ENCODE measurements at places on chromosomes 2 and 18. TPM values are rescaled to one million over a fixed set of nuclear protein-coding genes. Genes with fewer than 3 reads are reported as not detected.
A peak's percentile ranks its signal among the peaks of the same experiment; 100 is the strongest.

- DNase-seq, result no peak
These were observed 94.3 kb downstream of the IRS1 start for GRCh38 chr2:226705133-226705886.

DNA sequence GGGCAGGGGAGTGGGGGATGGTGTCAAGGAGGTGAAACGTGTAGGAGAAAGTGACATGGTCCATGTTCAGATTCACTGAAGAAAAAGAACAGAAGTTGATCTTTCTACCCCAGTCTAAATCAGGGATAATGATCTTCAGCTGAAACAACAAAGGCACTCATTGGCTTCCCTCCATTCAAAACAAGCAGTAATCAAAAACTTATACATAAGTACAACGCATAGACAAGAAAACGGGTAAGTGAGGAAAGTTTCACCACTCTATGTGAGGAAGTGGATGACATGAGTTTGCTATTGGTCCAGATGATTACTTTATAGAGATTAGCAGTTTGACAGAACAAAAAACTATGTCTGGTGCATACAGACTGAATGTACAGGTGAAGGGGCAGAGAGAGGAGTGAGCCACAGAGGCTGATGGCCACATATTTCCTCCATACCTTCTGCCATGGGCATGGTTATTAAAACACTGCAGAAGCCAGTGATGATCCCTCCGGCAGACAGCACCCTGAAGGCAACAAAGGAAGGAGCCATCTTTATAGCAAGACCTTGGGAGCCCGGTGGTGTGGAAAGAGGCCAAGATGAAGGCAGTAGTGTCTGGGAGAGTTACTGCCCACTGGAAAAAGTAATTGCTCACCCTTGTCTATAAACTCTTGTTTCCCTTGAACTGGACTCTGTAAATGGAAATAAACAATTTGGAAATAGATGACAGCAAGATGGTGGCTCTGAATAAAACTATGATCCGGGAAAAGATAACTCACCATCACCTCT lies 57.7 kb downstream of the SLC25A12 start:
- no peak for DNase-seq

Gene TLX2
- polyA plus RNA-seq, result not detected

Gene SEC11C
- polyA plus RNA-seq, result 37.5 TPM

DNA sequence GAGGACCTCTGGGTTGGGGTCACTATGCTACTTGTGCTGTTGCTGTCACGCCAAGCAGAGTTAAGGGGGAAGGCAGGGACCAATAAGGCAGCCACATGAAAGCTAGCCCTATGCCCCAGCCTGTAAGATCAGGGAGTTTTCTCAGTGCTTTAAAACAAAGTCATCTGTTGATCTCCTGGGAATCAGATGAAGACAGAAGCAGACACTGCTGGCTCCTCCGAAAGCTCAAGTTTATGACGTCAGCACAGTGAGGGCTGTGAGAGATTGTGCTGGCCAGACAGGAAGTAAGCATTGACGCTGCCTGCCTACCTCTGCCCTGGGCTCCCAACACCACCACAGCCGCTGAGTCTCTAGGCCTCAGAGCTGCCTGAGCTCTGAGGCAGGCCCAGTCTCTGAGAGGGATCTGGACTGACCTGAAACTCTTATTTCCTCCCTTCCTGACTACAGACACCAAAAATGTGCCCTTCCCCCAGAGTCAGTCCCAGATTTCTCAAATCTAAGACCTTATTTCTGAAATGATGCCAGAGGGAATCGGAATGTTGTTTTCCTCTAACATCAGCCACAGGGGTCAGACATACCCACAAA lies 118.1 kb upstream of the EPAS1 start:
- DNase-seq, result peak; percentile 14

DNA sequence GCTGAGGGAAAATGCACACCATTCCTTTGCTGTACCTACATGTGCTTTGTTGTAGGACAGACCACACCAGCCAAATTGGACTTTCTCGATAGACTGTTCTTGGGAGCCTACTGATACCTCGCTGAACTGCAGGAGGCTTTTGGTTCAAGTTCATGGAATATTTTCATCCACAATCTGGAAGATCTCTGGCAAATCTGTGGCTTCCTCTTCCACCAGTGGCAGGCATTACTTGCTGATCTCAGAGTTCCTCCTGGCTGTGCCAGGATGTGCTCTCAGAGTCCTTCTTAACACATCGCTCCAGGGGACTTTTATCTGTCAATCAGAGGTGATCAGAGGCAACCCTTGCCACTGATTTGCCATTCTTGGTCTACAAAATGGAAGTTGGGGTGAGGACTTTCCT lies 87.7 kb downstream of the PTGR3 start:
- no peak for DNase-seq
